ENCODE measurements at places on chromosomes 4 and X.

DNA sequence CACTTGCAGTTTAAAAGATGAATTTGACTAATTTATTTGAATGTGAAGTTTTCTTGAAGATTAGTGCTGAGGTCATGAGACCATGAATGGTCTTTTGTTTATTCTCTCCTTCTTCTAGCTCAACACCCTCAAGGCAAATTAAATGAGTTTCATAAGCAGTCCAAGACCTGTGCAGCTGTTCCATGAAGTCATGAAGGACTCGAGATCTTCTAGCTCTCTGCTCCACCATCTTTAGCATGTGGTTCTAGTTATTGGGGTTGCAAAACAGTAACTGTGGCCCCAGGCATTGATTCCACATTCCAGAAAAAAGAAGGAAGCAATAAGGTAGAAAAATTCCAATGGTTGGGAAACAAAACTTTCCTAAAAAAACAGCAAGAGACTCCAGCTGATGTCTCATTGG, 84.2 kb upstream of the HS3ST1 start:
- no peak overlapping the region for H3K4me3 ChIP-seq
- DNase-seq = no peak
- H3K27ac ChIP-seq = no peak overlapping the region
- H3K36me3 ChIP-seq = no peaks in the 10 kb centered on the region
- no peaks in the 10 kb centered on the region for H3K27me3 ChIP-seq

- DNase-seq = no peak
- no peaks in the 10 kb centered on the region for H3K4me1 ChIP-seq
- no peaks in the 10 kb centered on the region for H3K27me3 ChIP-seq
- no peaks in the 10 kb centered on the region for H3K36me3 ChIP-seq
Observed at GRCh38 chrX:111180750-111181240, 84.8 kb downstream of the PAK3 start.

- H3K36me3 ChIP-seq = no peaks in the 10 kb centered on the region
- H3K4me3 ChIP-seq = no peak overlapping the region
- H3K27ac ChIP-seq = no peak overlapping the region
- no peaks in the 10 kb centered on the region for H3K27me3 ChIP-seq
Observed at GRCh38 chrX:107549504-107549903, 78.8 kb upstream of the PRPS1 start.

GRCh38 chr4:138894709-138895108, 120.9 kb upstream of the NOCT start:
- H3K27me3 ChIP-seq = no peaks in the 10 kb centered on the region
- H3K27ac ChIP-seq = no peak overlapping the region

GRCh38 chr4:65580551-65580950, 89.7 kb downstream of the EPHA5 start:
- DNase-seq = peak; percentile 16
- H3K4me3 ChIP-seq = no peak overlapping the region
- no peaks in the 10 kb centered on the region for H3K36me3 ChIP-seq
- H3K27ac ChIP-seq = no peak overlapping the region

DNA sequence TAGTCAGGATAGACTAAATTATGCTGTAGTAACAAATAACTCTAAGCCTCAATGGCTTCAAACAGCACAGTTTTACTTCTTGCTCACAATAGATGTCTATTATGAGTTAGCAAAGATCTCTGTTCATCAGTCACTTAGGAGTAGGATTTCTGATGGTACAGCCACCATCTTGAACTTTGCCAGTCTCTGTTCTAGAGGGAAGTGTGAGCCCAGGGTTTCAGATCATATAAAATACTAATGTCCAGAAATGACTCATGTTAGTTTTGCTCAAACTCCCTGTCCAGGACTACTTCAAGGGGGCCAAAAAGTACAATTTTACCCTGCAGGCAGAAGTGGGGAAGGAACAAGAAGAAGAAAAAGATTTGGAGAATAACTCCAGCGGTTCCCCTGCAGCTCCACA, 77.1 kb upstream of the LSM6 start:
- H3K4me3 ChIP-seq = no peak overlapping the region
- H3K27me3 ChIP-seq = no peaks in the 10 kb centered on the region
- H3K27ac ChIP-seq = no peak overlapping the region
- H3K36me3 ChIP-seq = no peaks in the 10 kb centered on the region

DNA sequence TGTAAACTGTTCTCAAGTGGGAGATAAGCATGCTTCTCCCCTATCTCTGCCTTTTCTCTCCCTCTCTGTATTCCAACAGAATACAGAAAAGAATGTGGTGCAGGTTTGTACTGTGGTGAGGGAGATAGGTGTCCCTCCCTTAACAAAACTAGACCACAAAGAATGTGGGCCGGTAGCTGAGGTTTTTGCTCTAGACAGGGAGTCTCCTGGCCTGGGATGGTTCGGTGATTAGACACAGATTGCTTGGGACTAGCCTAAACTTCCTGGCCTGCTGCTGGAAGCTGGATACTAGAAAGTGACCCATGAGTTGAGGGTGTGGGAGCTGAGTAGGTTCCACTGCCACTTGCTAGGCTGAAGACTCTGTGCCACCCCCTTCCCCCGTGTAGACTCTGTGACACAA, 143.0 kb downstream of the CXXC4 start:
- no peak overlapping the region for H3K4me3 ChIP-seq
- no peaks in the 10 kb centered on the region for H3K27me3 ChIP-seq
- no peaks in the 10 kb centered on the region for H3K36me3 ChIP-seq
- no peaks in the 10 kb centered on the region for H3K4me1 ChIP-seq

- no peaks in the 10 kb centered on the region for H3K4me1 ChIP-seq
- no peak overlapping the region for H3K27ac ChIP-seq
- H3K4me3 ChIP-seq = no peak overlapping the region
Observed at GRCh38 chr4:149498246-149498645, 317.4 kb downstream of the IQCM start.

DNA sequence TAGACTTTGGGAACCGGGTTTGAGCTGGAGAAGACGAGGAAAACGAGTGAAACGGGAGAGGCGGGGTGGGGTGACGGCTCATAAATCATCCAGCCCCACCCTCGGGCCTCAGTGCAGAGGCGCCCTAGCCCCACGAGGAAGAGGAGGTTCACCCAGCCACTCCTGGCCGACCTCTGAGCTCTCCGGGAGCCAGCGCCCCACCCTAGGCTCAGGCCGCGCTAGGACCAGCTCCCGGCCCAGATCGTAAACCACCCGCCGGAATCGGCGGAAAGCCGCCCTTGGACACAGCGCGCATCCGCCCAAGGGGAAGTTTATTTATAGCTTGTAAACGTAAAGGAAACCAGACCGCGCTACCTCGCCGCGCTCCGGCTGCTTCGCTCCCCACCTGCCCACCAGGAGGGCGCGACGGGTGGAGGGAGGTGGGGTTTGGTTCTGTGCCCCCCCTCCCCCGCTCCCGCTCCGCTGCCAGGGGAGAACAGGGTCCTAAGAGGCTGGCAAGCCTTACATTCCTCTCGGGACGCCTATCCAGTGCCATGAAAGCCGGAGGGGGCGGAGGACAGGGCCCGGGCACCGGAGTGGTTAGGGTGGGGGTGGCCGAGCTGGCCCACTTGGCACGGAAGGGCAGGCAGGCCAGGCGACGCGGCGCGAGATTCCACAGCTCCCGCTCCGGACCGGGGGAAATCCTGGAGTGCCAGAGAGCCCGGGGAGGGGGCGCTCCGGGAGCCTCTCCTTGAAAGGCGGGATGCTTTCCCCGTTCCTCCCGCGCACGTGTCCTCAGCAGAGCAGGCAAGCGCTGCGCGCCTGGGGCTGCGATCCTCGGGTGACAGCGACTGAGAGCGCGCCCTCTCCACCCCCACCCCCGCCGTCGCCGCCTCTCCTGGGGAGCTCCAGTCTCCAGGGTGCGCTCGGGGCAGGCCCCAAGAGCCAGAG, 84.2 kb downstream of the BCOR start:
- H3K4me3 ChIP-seq = peak overlapping the region; percentile 61
- H3K27me3 ChIP-seq = peaks cover 20% of the 10 kb centered on the region
- DNase-seq = peak; percentile 71

- H3K27me3 ChIP-seq = no peaks in the 10 kb centered on the region
- H3K4me3 ChIP-seq = no peak overlapping the region
- no peaks in the 10 kb centered on the region for H3K4me1 ChIP-seq
- H3K36me3 ChIP-seq = no peaks in the 10 kb centered on the region
- H3K27ac ChIP-seq = no peak overlapping the region
Observed at GRCh38 chr4:63085091-63085490, 1324.2 kb downstream of the TECRL start.

DNA sequence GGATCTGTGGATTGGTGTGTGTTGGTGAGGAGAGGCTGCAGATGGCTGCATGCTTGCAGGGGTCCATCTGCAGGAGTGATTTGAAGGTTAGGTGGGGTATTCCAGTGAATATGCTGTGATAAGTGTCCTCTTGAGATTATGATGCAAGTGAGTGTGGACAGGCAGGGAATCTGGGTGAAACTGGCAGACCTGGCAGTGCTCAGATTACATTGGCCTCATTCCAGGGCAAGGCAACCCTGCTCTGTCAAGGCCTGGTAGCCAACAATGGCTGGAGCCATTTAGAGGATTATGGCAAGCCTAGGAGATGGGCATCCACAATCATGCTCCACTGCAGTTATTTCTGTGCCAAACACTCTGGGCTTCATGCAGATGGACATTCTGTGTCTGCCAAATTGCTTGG, 113.9 kb downstream of the RTL3 start:
- H3K36me3 ChIP-seq = no peaks in the 10 kb centered on the region
- DNase-seq = no peak
- no peaks in the 10 kb centered on the region for H3K27me3 ChIP-seq
- no peaks in the 10 kb centered on the region for H3K4me1 ChIP-seq
- no peak overlapping the region for H3K27ac ChIP-seq
- no peak overlapping the region for H3K4me3 ChIP-seq

- H3K27me3 ChIP-seq = no peaks in the 10 kb centered on the region
- no peaks in the 10 kb centered on the region for H3K36me3 ChIP-seq
- no peak overlapping the region for H3K27ac ChIP-seq
- peaks cover 3% of the 10 kb centered on the region for H3K4me1 ChIP-seq
- no peak for DNase-seq
- no peak overlapping the region for H3K4me3 ChIP-seq
Observed at GRCh38 chrX:108331126-108331909, 106.9 kb downstream of the COL4A6 start.

DNA sequence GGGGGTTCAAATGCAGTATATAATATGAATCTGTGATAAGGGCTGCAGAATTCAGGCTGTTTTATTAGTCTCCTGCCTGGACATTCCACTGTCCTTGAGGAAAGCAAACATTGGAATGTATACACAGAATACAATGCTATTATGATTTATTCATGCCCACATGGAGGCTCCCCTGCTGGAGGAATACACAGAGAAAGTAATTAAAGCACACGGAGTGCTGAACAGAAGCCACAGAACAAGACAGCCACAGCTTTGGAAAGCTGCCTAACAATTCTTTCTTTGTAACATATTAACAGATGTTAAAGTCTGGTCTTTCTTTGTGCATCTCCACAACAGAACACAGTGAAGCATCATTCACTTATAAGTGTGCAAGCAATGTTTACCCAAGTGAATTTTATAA, 155.8 kb downstream of the ARAP2 start:
- H3K4me1 ChIP-seq = no peaks in the 10 kb centered on the region
- no peak overlapping the region for H3K27ac ChIP-seq
- H3K36me3 ChIP-seq = no peaks in the 10 kb centered on the region
- no peak overlapping the region for H3K4me3 ChIP-seq
- peak; percentile 1 for DNase-seq
- no peaks in the 10 kb centered on the region for H3K27me3 ChIP-seq

DNA sequence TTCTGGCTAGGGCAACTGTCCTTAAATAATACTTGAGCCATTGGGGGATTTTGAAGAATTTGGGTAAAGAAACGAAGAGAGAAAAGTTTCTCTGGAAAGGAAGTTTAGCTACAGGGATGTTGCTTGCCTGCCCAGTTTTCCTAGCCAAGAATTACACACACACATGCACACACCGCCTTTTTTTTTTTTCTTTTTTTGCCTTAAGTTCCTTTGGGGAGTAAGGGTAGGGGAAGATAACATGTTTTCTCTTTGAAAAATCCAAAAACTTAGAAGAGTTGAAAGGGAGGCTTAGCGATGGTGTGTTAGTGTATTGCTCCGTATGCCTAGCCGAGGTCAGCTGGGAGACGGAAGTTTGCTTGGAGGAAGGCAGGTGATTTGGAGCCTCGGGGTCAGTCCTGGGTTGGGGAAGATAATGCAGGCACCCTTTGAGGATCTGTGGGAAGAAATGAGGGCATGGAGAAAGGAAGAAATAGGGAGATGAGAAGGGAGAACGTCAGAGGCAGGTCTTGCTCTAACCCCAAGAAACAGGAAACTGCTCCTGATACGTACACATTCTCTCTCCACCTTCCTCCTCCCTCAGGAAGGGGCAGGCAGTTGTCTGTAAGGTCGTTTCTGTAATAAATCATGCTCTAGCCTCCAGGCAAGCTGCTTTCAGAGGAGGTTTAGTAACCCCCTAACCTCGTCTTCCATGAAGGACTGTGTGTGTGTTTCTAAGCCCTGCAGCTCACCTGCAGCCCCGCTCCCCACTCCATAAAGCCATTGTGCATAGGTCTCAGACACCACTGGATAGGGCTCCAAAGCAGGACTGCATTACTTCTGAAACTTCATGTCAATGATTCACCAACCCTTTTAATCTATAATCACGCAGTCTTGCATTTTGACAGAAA, 10.5 kb downstream of the KLF3 start:
- DNase-seq = peak; percentile 36
- no peaks in the 10 kb centered on the region for H3K36me3 ChIP-seq
- H3K27ac ChIP-seq = peak overlapping the region; percentile 64
- no peak overlapping the region for H3K4me3 ChIP-seq

DNA sequence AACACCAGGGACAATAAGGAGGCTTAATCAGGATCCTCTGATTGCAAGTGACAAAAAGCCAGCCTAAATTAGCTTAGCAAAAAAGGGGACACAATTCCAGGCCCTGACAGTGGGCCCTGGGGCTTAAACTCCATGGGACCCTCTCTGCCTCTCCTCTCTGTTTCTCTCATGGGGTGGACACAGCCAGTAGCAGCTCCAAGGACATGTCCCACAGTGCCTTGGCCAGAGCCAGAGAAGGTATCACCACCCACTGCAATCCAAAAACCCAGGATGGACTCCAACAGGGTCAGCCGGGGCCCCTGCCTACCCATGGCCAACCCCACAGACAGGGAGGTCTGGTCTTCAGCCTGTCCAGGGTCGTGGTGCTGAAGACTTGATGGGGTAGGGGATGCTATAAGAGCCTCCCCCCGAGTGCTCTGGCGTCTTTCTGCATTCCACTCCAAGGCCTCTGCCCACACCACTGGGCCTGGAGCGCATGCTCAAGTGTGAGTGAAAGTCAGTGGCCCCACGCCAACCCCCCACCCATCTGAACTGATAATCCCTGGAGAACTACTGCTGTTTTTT, 19.7 kb upstream of the PPP2R2C start:
- H3K27ac ChIP-seq = no peak overlapping the region
- H3K4me3 ChIP-seq = no peak overlapping the region
- no peaks in the 10 kb centered on the region for H3K4me1 ChIP-seq
- peaks cover 10% of the 10 kb centered on the region for H3K27me3 ChIP-seq

- H3K27me3 ChIP-seq = no peaks in the 10 kb centered on the region
- no peak for DNase-seq
- peaks cover 7% of the 10 kb centered on the region for H3K36me3 ChIP-seq
- no peak overlapping the region for H3K4me3 ChIP-seq
- H3K4me1 ChIP-seq = peaks cover 26% of the 10 kb centered on the region
Observed at GRCh38 chr4:185685804-185686203, 126.2 kb downstream of the SORBS2 start.

Data from cardiac muscle cell (in vitro differentiated cells and primary cell).